Epithelial cell of prostate (primary cell): ENCODE measurements at places on chromosomes 12 and 14.

DNA sequence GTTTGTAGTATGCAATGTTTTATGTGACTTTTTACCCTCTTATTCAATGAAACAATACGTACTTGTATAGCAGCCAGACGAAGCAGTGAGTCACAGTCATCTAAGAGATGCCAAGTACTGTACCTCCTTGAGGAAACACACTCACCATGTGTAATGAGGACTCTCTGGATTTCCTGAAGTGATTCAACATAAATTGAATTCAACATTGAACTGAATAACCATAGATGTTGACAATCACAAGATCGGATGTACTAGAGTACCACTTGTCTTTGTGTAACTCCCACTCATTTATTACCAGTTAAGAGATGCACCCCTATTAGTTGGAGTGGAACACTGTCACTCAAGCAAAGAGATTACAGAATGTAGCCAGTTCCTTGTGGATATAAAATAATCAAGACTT is 175.2 kb upstream of the HMGA2 start:
- DNase-seq = peak; percentile 100

- no peak for DNase-seq
These were observed 1.0 kb upstream of the ADCY6 start for GRCh38 chr12:48789858-48790326.

DNA sequence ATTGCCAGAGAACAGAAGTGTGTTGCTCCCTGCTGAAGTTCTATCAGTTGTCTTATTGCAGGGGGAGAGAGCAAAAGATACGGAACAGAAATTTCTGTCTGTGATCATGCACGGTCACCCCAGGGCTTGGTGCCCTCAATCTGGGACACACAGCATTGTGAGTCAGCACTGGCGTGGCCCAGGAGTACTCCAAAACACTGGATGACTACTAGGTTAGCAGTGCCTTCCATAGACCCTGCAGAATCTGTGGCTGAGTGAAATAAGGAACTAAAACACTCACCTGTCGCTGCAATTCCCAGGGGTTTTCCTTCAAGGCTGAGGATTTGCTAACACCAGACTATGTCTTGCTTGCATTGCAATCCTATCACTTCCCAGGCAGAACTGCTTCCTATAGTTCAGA is 165.5 kb downstream of the ANO6 start:
- no peak for DNase-seq

GRCh38 chr12:105954951-105955931 is 183.5 kb downstream of the NUAK1 start:
- no peak for DNase-seq

DNA sequence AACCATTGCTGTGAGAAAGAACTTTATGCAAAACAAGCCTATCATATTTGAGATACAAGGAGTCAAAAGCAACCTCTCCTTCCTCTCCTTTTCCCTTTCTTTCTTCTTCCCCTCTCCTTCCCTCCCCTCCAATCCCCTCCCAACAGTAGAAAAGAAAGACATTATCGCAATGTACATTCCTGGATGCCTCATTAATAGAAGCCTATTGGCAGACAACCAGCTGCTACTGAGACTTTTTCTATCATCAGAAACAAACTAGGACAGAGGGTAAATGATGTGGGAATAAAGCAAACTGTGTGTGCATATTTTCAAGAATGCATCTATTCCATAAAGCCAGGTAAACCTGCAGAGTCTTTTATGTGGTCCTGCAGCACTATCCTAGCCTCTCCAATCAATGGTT is 237.2 kb downstream of the ITPR2 start:
- DNase-seq = no peak

GRCh38 chr12:4526923-4527546 is 11.7 kb upstream of the RAD51AP1 start:
- no peak for DNase-seq

DNA sequence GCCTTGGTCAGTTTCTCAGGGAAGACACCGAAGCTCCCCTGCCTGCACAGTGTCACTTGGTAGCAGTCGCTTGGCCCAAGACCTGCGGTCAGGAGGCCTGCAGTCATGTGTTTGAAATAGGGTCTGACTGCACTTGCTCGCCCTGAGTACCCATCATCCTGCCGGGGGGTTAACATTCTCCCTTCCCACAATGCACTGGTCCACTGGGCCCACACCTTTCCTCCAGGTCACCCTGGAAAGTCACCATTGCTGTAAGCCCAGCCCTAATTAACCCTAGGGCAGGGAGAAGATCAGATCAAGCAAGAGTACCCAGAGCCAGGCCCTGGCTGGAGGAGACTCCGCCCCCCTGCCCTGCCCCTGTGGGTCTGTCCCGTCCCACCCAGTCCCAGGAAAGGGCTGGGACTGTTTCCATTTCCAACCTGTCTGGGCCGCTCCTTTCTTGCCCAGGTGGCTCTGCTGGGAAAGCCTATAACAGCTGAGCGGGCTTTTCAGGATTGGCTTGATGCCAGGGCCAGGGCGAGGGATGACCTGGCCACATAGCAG is 87.1 kb downstream of the ZFP36L1 start:
- DNase-seq = no peak

- DNase-seq = no peak
These were observed 155.1 kb downstream of the CEP83 start for GRCh38 chr12:94304566-94305061.

DNA sequence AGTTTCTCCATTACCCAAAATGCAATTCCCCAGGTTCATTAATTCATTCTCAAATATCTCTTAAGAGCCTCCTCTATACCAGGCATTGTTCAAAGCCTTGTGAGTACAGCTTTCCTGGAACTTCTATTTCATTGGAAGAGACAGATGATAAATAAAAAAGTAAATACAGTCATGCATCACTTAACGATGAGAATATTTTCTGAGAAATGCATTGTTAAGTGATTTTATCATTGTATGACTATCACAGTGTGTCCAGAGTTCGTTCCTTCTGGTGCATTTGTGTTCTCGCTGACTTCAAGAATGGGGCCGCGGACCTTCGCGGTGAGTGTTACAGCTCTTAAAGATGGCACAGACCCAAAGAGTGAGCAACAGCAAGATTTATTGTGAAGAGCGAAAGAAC is 66.0 kb downstream of the ANO4 start:
- peak; percentile 64 for DNase-seq

DNA sequence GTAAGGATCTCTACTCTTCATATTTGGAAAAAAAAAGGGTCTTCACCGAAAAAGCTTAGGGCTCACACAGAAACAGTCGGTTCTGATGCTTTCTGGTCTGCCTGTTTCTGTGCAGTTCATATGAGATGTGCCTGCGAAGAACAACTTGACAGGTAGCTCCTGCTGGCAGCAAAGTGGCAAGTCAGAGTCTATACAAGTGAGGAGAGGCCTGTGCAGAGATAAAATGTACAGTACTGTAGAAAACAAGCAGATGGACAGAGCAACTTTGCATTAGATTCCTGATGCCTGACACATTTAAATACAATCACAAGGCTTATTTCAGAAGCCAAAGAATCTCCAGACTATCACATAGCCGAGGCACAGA is 936.0 kb downstream of the DIO2 start:
- DNase-seq = no peak

- no peak for DNase-seq
These were observed 226.6 kb downstream of the ALG10B start for GRCh38 chr12:38543151-38543550.

- DNase-seq = no peak
These were observed 138.5 kb downstream of the ANO6 start for GRCh38 chr12:45354399-45354798.

GRCh38 chr14:42214981-42215491 is 608.4 kb downstream of the LRFN5 start:
- peak; percentile 69 for DNase-seq

DNA sequence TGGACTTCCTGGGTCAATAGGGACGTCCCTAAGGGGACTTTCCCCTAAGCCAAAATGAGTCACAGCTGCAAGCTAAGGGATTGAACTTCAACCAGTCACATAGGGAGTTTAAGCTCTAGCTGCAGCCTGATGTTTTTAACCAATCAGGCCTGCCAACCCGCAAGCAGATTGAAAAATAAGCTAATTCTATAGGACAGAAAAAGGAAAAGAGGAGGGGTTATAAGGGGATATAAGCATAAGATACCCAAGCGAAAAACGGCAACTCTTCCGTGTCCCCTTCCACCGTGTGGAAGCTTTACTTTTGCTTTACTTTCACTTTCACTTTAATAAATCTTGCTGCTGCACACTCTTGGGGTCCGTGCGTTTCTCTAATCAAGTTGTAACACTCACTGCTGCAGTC is 24.4 kb downstream of the ATP23 start:
- DNase-seq = no peak

- no peak for DNase-seq
These were observed 119.7 kb downstream of the FBXL14 start for GRCh38 chr12:1474574-1475153.
